Stimulated activated CD4-positive, alpha-beta T cell treated with anti-CD3 and anti-CD28 coated beads, Interleukin-1b, Interleukin-23, amount 100 ng/mL, for 4 hours (primary cell): ENCODE measurements at places on chromosomes 2 and 18.
A peak's percentile ranks its signal among the peaks of the same experiment; 100 is the strongest.

- DNase-seq: no peak
Measured at GRCh38 chr2:47309952-47310800, 92.8 kb upstream of the MSH2 start.

DNA sequence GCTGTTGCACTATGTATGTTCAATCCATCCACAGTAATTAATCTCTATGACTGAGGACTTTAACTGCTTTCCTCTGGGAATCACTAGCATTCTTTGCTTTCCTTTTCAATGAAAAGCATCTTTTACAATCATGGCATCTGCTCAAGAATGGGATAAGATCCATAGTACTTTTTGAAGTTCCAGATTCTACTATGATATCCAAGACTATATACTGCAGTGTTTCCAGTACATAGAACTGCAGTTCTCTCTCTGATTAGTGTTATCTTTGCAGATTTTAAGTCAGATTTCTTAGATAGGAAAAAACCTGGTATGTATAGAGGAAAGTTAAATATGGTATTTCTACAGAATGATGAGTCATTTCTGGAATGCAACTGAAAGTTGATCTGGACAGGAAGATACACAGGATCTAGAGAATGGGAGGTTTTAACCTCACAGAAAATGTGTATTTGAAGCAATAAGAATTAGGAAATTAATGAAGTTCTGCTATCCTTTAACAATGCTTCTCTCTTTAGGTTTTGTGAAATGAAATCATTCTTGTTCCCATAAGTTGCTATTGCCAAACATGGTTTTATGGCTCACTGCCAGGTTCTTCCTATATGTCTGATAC, 670.7 kb downstream of the ERBB4 start:
- no peak for DNase-seq

GRCh38 chr2:59851836-59852475, 701.5 kb downstream of the BCL11A start:
- DNase-seq: no peak

GRCh38 chr2:71544919-71545571, 91.7 kb downstream of the DYSF start:
- DNase-seq: no peak

GRCh38 chr2:68745006-68745405, 10.4 kb downstream of the ARHGAP25 start:
- no peak for DNase-seq

DNA sequence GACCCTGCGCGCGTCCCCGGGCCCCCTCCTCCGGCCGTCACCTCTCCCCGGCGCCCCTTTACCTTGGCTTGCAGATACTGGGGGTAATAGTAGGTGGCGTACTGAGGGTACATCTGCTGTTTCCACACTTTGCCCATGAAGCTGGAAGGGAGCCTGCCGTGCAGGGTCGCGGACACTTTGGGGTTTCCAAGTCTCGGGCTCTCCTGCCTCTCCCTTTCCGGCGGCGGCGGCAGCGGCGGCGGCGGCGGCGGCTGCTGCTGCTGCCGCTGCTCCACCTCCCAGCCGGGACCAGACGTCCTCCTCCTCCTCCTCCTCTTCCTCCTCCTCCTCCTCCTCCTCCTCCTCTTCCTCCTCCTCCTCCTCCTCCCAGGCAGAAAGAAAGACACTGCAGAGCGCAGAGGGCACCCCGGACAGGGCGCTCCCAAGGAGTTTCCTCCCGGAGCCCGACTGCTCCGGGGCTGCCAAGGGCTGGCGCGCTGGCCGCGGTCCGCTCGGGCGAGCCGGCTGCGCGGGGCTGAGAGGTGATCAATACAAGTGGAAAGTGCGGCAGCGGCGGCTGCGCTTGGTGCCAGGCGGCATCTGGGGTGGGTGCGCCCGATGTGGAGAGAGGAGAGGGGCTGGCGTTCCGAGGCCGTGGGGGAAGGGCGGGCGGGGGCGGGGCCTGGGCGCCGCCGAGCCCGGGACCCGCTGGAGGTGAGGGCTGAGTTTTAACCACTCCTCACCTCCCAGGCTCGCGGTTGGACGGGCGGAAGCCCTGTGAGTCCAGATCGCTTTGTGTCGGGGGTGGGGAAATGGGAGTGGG, at the start of gene RBMS1:
TSS of gene RBMS1 (minus strand) at position 581 of the 802 bp plus-strand sequence. CDS start at position 137, 444 bp downstream.
- peak; percentile 33 for DNase-seq

- peak; percentile 8 for DNase-seq
Measured at GRCh38 chr2:191521608-191522208, 156.2 kb upstream of the NABP1 start.

DNA sequence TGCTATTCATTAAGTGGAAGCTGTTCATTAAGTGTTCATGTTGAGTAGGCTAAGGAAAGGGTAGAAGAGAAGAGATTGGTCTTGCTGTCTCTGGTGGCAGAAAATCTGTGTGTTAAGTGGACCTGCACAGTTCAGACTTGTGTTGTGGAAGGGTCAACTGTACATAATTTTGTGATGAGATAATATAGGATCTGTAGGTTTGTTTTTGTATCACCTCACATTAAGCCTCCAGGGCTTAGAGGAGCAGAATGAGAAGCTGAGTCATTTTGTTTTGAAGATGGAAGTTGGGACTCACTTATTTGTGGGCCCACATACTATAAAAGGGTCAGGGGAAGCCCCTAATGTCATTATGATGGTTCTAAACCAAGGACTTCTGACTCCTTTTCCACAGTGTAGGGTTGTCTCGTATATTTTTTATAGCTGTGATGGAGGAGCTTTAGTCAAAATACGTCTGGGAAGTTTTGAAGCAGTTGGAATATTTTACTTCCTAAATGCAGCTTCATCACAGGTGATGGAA, 18.2 kb downstream of the PMS1 start:
- DNase-seq: no peak
